Kidney capillary endothelial cell (primary cell): ENCODE measurements at places on chromosomes 2 and 18.

DNA sequence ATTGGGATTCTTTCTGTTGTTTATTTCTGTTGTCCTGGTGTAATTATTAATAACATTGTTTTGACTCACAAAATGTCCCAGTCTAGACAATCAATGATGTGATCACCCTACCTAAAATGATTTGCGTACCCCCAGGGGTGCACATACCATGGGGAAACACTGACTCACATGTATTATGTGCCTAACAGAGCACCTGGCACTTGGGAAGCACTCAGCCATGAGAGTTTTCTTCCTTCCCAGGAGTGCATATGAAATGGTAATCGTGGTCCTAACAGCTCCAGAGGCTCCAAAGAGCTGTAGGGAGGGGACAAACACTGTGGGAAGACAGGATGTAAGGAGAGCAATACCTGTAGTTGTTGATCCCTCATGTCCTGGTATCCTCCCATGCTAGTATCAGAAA is 187.8 kb upstream of the ERBB4 start:
- DNase-seq = no peak

DNA sequence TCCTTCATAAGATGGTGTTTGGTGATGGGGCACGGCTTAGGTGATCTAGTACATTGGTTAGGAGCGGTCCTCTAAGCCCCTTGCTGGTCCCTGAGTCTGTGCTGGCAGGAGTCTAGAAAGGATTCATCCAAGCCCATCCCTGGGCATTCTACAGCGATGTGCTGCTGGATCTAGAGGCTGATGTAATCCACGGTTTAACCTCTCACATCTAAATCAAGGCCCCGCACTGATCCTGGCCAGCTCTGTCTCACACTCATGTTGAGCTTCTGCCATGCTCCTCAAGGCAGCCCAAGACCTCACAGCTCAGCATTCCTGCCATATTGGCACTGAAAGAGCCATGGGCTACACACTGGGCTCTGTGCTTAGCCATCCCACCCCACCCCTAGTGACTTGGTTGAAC is 664.8 kb downstream of the STK39 start:
- DNase-seq = no peak

DNA sequence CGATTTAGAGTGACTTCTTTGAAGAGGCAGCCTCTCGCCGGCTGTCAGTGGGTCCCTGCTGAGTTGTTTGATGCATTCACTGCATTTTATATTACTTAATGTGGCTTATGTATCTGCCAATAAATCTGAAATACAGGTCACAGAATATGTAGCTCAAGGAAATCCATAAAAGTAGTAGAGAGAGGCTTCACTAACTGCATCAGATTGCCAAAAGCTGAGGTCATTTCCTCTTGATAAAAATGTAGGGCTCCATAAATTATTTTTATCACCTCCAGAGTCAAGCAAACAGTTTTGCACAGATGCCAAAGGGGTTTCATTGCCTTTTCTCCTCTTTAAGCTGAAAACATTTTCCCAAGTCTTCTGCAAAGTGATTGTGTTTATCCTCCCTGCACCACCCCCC is 36.5 kb upstream of the CCDC93 start:
- peak; percentile 13 for DNase-seq

DNA sequence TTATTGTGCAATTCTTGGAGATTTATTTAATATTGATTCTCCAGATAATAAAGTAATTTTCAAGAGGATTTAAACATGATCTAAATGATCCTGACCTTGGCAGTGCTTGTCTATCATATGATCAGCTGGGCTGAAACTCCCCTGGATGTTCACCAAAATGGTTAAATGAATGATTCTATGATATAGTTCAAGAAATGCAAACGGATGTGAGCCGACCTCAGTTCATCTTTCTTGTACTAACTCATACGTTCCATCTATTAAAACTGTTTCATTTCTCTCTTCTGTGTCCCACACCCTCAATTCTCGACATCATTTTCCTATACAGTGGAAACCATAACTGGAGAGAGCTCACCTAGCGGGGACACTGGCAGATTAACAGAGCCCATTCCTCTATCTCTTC is 281.7 kb upstream of the CCDC68 start:
- DNase-seq = no peak

DNA sequence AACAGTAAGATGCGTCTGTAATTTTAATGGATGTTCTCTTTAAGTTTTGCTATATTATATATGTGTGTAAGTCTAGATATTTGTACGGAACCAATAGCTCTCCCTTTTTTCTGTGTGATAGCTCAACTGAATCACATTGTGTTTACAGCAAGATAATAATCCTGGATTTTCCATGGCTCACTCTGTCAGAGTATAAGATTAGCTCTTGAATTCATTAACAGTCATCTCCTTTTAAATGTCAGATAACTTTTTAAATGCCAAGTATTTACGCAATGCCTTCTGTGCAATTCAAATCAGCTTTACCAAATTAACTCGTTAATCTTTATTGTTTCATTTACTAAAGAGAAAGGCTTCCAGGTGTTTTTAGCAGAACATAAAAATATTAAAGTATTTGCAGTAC is 76.9 kb downstream of the KIAA2012 start:
- DNase-seq = no peak

DNA sequence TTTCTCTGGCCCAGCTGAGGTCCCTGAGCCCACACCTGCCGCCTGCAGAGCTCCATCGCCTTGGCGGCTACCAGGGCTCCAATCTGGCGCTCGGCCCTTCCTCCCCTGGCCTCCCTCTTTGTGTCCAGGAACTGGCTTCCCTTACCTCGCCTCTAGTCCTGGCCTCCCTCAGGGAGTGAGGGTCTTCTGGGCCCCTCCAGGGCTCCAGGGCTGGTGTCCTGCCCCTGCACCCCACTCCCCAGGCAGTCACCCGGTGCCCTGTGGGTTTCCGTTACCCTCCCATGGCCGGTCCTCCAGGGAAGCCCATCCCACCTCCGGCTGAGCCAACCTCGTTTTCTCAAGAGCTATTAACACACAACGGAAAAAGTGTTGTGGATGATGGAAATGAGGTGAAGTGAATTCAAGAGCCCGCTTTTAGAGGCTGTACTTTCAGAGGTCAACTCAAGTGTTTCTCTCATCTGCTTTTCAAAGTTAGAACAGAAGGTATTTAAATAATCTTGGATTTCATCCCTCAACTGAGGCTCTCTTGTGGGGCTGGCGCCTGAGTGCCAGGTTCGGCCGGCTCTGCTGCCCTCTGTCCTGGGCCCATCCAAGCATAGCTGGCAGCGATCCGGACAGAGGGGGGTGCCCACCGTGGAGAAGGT is 131.9 kb downstream of the ASB1 start:
- no peak for DNase-seq

DNA sequence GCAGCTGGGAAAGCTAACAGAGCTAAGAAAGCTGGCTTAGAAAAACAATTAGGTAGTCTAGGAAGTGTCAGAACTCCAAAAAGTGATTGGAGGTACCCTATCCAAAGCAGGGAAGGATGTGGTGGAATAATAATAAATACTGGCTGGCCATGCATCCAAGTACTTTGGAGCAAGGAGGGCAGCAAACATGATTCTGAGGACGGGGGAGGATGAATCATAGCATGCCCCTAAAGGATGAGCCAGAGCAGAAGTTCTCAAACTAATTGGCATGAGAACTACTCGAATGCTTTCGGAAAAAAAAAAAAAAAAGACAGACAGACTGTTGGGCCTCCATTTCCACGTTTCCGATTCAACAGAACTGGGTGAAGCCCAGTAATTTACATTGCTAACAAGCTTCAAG is 2.4 kb downstream of the CWC22 start:
- no peak for DNase-seq

- no peak for DNase-seq
Measured at GRCh38 chr2:19859565-19859964, 42.2 kb downstream of the TTC32 start.

DNA sequence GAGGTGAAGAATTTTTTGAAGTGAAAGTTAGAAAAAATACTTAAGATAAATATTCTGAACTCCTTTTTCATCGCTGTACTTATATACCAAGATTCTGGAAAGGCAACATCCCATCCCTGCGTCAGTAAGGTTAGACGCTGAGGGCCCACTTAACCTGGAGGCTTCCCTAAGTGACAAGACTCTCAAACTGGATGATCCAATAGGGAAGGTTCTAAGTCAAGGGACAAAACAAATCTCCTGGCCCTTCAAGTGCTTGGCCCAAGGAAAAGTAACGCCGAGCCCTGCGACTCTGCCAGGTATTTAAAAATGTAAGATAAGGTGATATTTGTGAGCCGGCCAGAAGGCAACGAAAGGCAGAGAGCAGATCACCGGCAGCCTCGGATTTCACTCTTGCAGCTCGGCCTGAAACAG is 1.3 kb downstream of the STK39 start:
- no peak for DNase-seq

DNA sequence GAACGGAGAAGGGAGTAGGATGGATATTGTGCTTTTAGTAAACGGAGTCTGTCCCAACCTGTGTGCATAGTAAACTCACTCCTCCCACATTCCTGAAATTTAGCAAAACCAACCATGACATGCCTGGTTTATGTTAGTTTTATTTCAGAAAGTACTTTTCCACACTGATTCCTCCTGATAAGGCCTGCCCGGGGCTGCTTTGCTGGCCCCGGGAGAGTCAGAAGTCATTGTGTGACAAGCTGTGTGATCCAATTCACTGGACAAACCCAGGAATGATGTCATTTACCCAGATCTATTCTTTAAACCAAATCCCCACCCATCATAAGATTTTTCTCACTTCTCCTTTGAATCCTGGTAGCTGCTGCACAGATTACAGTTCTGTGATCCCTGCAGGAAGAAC is 109.0 kb downstream of the SETBP1 start:
- no peak for DNase-seq

DNA sequence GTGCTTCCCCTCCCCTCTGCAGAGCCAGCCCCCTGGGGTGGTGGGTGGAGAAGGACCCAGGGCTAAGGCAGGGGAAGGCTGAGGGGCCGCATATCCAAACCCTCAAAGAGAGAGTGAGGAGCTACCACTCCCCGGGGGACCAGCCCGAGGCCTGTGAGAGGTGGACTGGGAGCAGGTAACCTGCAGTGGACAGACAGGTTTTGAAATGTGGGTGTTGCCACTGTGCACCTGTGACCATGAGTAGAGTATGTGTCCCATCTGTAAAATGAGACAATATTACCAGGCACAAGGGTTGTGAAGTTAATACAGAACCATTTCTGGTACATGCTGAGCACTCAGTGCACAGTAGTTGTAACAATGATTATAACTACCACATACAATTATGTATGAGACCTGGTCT is 51.2 kb upstream of the POMC start:
- DNase-seq = no peak

DNA sequence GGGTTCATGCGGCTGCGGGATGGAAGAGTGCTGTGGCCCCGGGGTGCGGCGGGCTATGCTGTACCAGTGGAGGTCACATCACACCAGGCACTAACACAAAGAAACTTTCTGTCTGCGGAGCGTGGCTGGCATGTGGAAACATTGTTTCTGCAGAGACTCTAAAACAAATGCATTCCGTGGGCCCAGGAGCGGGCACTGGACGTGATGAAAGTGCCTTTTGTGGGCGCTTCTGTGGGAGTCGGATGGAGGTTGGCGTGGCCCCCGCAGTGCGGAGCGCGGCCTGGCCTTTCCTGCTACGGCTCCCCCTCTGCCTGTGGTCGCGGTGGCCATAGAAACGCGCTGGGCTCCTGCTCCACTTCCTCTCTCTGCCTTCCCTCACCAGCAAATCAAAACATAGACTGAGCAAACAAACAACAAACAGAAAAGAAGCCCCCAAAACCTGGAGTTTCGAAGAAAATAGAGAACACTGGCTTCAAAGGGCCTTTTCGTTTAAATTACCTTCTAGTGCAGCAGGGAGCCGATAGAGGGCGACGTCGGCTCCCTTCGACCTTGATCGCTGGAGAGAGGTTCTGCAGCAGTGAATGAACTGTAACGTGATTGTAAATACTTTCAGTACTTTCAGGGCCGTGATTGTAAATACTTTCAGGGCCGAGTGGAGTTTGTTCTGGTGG is 51.4 kb downstream of the KIF5C start:
- DNase-seq = peak; percentile 33

DNA sequence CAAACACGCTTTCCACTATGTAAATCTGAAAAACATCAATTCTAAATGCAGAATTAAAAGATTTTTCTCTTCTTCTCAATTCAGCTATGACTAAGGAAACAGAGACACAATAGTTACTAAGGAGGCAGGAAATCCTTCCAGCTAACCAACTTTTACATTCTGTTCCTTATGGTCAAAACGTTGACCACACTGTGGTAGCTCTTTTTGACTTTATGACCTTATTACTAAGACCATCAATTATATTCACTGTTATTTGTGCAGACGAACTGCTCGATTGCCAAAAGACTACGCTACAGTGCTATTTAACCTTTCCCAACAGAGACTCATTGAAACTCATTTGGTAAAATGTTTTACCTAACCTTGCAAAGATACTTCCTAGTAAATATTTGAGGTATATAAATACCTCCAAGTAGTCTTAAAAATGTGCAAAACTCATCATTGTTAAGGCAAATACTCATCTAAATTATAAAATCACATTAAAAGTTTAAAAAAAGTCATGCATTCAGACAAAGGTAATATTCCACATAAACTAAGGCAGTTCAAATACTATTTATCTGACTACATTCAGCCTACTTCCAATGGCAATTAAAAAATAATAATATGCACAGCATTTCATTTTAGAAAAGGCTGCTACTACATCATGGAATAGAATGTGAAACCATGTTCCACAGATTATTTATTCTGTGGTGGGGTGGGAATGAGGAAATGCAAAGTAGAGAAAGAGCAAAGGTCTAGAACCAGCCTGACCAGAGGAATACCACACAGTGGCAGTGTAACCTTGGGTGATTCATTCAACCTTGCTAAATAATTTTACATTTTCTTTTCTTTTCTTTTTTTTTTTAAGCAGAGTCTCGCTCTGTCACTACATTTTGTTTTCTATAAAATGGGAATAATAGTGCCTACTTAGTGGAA is 139.9 kb downstream of the THADA start:
- DNase-seq = no peak

GRCh38 chr2:197011021-197011417 is 84.5 kb upstream of the PGAP1 start:
- DNase-seq = no peak

DNA sequence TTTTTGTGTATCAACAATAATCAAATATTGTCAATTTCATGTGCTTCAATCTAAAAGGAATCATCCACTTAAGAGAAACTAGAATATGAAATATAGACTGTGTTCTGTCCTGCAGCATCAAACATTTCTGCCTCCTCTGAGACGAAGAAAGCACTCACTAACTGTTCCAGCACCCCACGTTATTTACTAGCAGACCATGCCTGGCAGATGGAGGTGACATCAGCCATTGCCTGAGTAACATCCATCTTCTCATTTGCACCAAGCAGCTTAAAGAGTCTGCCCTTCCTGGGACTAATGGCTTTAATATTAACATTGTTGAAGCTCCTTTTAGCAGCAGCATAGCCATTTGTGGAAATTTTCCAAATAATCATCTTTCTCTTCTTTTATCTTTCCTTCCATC is 25.7 kb downstream of the SGPP2 start:
- DNase-seq = no peak

GRCh38 chr2:42101206-42102023 is 53.6 kb downstream of the PKDCC start:
- peak; percentile 55 for DNase-seq

- DNase-seq = no peak
Measured at GRCh38 chr2:38533180-38533579, 69.5 kb downstream of the HNRNPLL start.
